CD4-positive, alpha-beta T cell (primary cell): ENCODE measurements at places on chromosomes 2 and 18.

GRCh38 chr2:65638443-65638842 lies 206.0 kb upstream of the SPRED2 start:
- no peak for DNase-seq

DNA sequence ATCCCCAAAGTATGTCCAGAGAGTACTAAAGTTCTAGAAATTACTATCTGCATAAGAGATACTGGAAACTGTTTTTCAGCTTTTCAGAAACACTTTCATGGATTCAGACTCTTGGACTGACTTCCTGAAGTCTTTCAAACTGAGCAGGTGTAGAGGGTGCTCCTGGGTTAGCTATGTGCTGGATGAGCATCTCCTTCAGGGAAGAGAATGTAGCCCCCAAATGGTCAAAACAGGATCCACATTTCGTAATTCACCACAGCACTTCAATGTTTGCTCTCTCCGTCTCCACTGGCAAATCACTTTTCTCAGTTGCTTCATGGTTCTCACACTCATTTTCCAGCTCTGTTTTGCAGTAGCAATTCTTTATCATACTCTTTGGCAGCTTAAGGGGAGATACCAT lies 23.2 kb upstream of the SATB2 start:
- DNase-seq = no peak

GRCh38 chr18:21853016-21853415 lies 112.4 kb downstream of the MIB1 start:
- DNase-seq = no peak

- DNase-seq = no peak
These were observed 39.3 kb upstream of the ELAC1 start for GRCh38 chr18:50928551-50928950.

GRCh38 chr2:220015576-220015975 lies 388.1 kb downstream of the SLC4A3 start:
- no peak for DNase-seq

GRCh38 chr2:224022486-224022885 lies 16.6 kb downstream of the SERPINE2 start:
- no peak for DNase-seq

- no peak for DNase-seq
These were observed 300.4 kb upstream of the NETO1 start for GRCh38 chr18:73168236-73168635.

DNA sequence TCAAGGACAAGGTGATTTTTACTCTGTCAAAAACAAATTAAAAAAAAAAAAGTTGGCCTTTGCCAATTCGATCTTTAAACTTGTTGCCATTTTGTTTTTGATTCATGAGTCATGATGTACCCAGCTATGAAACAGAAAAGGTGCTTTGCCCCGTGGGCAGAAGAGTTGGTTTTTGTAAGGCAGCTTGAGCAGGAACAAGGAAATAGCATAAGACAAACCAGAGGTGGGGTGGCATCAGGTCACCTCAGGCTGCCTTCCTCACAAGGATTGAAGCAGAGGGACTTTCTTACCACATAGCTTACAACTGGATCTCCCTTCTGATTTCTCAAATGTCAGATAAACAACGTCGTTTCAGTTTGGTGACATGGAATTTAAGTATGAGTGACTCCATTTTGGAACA lies 123.8 kb downstream of the ARL4C start:
- peak; percentile 65 for DNase-seq

- DNase-seq = no peak
These were observed 8.7 kb downstream of the NPPC start for GRCh38 chr2:231917280-231918066.

DNA sequence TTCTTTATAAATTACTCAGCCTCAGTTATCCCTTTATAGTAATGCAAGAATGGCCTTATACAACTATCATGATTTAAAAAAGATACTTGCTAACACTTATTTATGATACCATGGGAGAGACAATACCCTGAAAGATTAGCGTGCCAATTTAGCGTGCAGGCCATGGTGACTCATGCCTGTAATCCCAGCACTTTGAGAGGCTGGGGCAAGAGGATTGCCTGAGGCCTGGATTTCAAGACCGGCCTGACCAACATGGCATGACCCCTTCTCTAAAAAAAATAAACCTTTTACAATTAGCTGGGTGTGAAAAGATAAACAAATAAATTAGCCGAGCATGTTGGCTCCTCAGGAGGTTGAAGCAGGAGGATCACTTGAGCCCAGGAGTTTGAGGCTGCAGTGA lies 493.4 kb upstream of the FSIP2 start:
- DNase-seq = no peak

- no peak for DNase-seq
These were observed 57.7 kb downstream of the ODC1 start for GRCh38 chr2:10390369-10390801.

- DNase-seq = no peak
These were observed 87.5 kb upstream of the RNF152 start for GRCh38 chr18:61980355-61980754.

DNA sequence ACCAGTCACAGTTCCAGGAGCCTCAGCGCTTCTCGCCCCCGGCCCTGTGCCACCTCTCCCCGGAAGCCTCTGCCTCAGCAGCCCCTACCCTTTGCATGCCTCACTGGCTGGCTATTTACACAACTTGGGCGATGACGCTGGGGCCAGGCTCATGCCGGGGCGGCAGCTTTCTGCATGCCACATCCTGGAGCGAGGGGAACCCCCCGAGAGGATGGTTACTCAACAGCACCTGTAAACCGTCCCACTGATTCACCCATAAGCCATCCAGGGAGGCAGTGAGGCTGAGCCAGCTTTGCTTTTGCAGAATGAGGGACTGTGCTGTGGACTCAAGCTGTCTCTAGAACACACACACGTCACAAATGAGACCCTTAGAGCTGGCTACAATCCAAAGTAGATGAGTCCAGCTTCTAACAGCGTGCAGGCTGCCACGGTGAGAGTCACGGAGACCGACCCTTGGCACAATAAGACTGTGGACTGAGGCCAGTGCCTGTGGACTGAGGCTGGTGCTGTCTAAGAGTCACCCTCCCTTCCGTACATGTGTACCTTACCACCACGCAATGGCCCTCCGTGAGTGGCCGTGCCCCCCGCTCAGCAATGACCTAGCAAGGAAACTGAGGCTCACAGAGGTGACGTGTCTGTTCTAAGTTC lies 45.6 kb upstream of the ODC1 start:
- DNase-seq = peak; percentile 69
